Activated naive CD8-positive, alpha-beta T cell treated with anti-CD3 and anti-CD28 coated beads, Interleukin-2, amount 50 U/mL, for 16 hours (primary cell): ENCODE measurements at places on chromosomes 11 and 22.

- DNase-seq = no peak
Observed at GRCh38 chr22:33496112-33496511, 424.2 kb downstream of the LARGE1 start.

GRCh38 chr11:95365348-95365747 lies 134.3 kb upstream of the SESN3 start:
- no peak for DNase-seq

DNA sequence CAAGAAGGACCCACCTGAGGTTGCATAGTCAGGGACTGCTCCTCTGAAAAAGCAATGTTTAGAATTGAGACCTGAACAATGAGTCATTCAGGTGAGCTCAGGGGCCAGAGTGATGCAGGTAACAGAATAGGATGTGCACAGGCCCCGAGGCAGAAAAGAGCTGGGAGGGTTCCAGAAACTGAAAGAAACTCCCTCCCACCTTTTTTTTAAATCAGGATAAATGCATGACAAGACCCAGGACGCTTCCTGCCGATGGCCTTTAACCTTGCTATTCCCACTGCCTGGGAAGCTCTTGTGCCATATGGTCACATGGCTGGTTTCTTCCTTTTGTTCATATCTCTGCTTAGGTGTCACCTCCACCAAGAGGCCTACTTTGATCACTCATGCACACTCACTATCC lies 214.2 kb upstream of the ZBED5 start:
- no peak for DNase-seq

GRCh38 chr11:92685049-92685448 lies 284.4 kb upstream of the MTNR1B start:
- DNase-seq = no peak

DNA sequence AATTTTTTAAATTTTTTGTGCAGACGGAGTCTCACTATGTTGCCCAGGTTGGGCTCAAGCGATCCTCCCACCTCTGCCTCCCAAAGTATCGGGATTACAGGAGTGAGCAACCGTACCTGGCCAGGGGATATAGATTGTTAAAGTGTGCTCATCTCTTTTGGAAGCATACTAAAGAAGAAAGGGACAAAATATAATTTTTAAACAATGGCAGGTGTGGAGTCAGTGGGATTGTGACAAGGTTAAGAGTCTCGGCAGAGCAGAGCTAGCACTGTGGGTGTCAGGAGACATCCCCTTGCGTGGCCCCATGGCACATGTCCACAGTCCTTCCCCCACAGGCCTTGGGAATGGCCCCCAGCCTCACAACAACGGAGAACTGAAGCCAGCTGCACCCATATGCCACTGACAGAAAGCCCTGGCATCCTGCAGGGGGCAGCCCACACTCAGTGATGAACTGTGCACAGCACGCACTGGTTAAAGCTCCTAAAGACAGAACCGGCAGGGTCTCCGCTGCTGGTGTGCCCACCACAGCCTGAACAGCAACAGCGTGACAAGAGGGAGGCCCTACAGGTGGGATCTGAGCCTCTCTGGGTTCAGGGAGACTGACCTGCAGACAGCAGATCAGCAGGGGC lies 29.9 kb downstream of the SERPIND1 start:
- DNase-seq = no peak

DNA sequence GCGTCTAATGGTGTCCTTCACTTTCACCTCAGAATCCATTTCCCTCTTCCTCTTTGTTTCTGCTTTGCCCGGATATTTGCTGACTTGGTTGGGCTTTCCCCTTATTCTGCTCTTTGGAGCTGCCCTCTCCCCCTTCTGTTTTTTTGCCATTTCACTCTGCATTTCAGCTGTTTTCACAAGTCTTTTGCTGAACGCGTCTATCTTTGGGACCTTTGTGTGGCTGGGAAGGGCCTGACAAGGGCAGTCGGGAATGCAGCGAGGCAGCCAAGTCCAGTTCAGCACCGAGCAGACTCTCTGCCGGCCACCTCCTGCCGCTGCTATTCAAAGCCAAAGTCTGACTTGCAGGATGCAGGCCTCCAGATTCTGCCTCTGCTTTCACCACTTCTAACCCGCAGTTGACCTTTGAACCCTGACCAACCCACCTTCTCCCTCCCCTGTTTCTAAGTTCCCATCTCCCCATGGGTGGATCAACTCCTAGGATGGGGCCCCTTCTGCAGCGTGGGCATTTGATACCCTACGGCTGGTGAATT lies 38.2 kb downstream of the FEZ1 start:
- no peak for DNase-seq

- DNase-seq = no peak
Observed at GRCh38 chr11:126604461-126604860, 249.0 kb downstream of the ST3GAL4 start.

- DNase-seq = no peak
Observed at GRCh38 chr11:57896361-57897145, 127.1 kb upstream of the OR9Q1 start.

- no peak for DNase-seq
Observed at GRCh38 chr11:75317446-75318122, 33.9 kb downstream of the ARRB1 start.

- DNase-seq = no peak
Observed at GRCh38 chr11:85705800-85706199, 19.8 kb upstream of the CCDC89 start.

GRCh38 chr11:1005928-1006327 lies 30.6 kb downstream of the MUC6 start:
- no peak for DNase-seq

DNA sequence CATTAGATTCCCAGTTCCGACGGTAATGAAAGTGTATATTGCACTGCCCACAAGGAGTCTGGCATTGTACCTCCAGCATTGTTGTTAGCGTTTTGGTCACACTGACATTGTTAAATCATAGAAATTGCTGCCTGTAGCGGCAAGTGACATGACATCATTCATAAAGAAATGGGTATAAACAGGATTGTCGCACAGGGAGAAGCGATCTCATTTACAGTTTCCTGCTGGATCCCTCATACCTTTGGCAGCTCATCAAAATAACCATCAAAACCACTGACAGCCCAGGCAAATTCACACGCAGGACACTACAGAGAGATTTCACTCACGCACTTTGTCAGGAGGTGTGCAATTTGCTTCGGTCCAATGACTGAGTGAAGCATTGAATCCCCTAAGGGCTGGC lies 3.5 kb downstream of the HTR3B start:
- DNase-seq = no peak

GRCh38 chr11:30435488-30435887 lies 112.6 kb downstream of the ARL14EP start:
- no peak for DNase-seq

DNA sequence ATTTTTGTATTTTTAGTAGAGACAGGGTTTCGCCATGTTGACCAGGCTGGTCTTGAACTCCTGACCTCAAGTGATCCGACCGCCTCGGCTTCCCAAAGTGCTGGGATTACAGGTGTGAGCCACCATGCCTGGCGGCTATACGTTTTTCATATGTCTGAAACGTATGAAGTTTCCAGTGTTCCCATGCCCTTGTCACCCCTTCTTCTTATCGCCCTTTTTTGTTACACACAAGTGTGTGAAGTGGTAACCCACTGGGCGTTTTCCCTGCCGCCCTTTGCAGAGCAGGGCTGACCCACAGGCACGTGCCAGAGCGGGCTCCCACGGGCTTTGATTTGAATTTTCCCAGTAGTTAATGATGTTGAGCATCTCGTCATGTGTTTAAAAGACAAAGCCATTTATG lies 17.0 kb downstream of the PIM3 start:
- DNase-seq = no peak

DNA sequence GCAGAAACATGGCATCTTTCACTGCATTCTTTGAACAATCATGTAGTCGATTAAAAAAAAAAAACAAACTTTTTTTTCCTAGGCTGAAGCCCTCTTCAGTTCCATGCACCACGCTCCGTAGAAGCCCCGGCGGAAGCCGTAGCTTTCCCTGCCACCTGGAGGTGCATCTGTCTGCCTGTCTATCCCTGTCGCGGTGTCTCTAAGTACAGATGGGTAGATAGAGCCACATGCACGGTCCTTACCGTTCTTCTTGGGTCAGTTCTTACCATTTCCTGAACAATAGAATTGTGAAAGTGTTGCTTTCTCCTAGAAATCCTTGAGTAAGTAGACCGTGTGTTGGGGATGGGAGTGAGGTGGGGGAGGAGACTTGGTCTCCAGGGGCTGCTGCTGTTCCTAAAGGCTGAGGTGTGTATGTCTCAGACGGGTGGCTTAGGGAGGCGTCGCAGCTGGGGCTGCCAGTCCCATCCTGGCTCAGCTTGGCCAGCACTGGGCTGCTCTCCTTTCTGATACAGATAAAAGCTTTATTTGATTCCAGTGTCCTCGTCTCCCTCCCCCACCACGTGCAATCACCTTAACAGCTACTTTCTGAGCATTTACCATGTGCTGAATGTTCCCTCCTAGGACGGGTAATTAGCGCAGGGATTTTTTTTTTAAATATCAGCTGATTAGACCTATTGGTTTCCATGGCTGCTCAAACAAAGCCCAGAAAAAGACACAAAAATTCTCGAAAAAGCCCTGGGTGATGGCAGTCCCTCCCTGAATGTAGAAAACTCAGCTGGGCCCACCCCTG lies 46.8 kb downstream of the MACROD1 start:
- DNase-seq = no peak

DNA sequence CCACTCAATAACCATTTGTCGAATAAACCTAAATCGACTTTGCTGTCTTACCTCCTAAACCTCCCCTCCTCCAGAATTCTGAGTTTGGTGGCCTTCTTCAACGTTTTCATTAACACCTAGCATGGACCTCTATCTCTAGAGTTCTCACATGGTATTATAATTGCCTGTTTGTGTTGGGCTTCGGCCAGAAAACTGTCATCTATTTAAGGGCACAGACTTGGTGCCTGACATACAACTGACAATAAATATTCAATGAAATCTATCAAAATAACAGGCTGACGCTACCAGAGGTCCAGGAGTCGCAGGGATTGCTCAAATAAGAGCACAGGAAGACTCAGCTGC lies 687 bp downstream of the ALKBH8 start:
- no peak for DNase-seq

- no peak for DNase-seq
Observed at GRCh38 chr11:58787903-58788302, 56.2 kb upstream of the GLYAT start.
